ENCODE measurements at places on chromosomes 1 and 21.

- DNase-seq = no peak
Observed at GRCh38 chr1:87159378-87159915, 169.2 kb upstream of the LMO4 start.

GRCh38 chr21:44579833-44580144 lies 615 bp downstream of the KRTAP10-5 start:
- DNase-seq = no peak

- no peak for DNase-seq
Observed at GRCh38 chr21:33314111-33314510, 10.7 kb upstream of the IFNAR1 start.

- DNase-seq = no peak
Observed at GRCh38 chr1:228500143-228500734, 13.1 kb downstream of the RNF187 start.

DNA sequence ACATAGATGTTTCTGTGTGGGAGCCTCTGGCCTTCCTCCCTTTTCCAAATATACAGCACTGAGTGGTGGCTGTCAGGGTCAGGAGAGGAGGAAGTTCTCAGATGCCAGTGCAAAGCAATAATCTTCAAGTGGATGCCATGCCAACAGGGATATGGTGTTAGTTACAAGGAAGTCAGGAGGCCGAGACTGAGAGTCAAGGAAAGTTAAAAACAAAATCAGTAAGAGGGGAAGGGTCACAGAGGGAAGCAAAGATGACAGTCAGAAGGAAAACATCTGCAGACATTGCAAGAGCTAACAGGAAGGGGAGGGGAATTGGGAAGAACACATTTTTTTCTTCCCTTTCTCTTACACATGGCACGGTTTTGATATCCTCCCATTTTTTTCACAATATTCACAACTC lies 691.4 kb downstream of the ADGRL2 start:
- no peak for DNase-seq

GRCh38 chr1:209884665-209885117 lies 53.3 kb upstream of the SYT14 start:
- DNase-seq = peak; percentile 39

All from activated CD4-positive, CD25-positive, alpha-beta regulatory T cell treated with anti-CD3 and anti-CD28 coated beads, Interleukin-2, amount 50 U/mL, for 72 hours (primary cell).